ENCODE measurements at places on chromosomes 6 and 20.

GRCh38 chr20:51092338-51092737 lies 69.4 kb upstream of the KCNG1 start:
- DNase-seq, result no peak

DNA sequence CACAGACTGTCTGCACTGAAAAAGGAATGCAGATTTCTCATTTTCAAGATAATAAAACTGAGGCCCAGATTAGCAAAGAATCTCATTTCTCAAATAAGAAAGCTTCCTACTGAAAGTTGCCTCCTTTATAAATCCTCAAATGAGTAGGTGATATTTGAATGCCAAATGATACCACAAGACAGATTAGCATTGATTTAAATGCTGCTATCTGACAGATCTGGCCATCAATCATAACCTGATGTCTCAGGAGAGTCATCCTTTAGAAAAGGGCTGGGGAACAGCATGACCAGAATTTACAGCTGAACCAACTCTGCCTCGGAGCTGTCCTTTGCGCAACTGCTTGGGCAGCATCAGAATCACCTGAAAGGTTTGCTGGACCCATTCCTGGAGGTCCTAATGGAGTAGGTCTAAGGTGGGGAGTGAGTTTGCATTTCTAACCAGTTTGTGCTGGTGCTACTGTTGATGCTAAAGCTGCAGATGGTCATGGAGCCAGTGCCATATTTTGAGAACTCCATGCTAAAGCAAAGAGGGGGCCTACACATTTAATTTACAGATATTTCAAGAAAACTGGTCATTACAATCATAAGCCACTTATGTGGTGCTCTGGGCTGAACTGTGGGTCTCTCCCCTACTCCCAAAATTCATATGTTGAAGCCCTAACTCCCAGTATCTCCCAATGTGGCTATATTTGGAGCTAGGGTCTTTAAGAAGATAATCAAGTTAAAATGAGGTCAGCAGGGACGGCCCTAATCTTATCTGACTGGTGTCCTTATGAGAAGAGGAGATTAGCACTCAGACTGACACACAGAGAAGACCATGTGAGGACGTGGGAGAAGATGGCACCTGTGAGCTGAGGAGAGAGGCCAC lies 295.5 kb upstream of the JARID2 start:
- no peak for DNase-seq

GRCh38 chr6:123913863-123914262 lies 110.2 kb downstream of the NKAIN2 start:
- no peak for DNase-seq

- no peak for DNase-seq
These were observed 26.5 kb upstream of the ABT1 start for GRCh38 chr6:26570027-26570809.

DNA sequence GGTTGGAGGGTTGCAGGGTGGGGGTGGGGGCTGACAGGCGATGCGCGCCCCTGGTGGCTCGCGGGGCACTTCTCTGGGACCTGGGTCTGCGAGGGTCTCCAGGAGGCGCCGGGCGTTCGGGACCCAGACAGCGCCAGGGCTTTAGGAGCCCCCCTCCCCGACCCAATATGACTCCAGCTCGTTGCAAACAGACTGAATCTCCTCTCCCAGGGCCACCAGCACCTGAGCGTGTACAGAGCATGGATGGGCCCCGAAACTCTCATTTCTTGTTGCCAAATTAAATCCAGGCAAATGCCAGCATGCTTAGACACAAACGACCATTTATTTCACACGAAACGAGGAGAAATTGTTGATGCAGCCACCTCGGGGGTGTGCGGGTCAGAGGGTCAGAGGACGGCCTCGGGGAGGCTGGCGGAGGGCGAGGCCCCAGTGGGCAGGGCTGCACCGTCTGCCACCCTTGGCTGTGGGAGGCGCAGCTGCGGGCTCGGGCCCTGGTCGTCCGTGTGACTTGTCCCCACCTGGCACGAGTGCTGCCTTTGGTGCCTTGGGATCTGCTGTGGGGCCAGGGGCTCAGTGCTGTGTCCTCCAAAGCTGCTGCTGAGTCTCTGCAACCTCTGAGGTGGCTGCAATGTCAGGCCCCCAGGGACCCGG lies 20.9 kb upstream of the GATA5 start:
- peak; percentile 84 for DNase-seq

DNA sequence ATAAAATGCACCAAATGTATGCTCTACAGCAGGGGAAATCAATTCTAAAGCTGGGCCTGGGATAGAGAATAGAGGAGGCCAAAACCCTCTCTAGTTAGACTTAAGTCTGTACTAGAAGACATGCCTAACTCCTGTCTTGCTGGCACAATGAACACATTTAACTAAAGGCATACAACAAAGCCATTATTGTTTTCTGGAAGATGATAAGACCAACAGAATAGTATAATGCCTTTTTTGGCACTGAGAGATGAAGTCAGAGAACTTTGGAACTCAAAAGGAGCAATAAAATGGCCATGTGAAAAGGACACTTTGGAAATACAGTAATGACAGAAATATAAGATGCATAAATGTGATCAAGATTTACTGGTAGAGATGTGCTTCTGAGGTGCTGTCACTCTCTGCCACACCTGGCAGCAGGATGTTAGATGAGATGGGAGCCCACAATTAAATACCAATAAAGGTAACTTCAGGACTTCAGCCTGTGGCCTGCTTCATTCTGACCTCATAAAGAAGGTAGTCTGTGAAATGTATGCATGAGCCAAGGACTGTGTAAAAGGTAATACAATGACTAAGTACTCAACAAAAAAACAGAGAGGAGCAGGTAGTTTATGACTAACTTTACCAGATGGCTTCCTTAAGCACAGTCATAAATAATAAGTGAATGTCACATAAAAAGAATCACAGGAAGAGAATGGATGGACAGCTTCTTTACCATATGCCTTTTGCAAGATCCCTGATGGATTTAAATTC lies 333.4 kb downstream of the BCKDHB start:
- DNase-seq, result no peak
